ENCODE measurements at places on chromosomes 3 and 15. TPM values are rescaled to one million over a fixed set of nuclear protein-coding genes. Genes with fewer than 3 reads are reported as not detected.

SSUH2 gene
- 1.2 TPM for total RNA-seq

FGD5 gene
- total RNA-seq: 0.03 TPM

SLC28A1 gene
- total RNA-seq: 0.05 TPM

CACNA2D2 gene
- total RNA-seq: 0.51 TPM

LRCH3 gene
- 15.5 TPM for total RNA-seq

PAQR5 gene
- total RNA-seq: 88.0 TPM

MYO9A gene
- total RNA-seq: 6.8 TPM

SERPINI2 gene
- not detected for total RNA-seq

MYO5A gene
- 19.5 TPM for total RNA-seq

GOLGA6L24 gene
- not detected for total RNA-seq

SLC22A13 gene
- 0.13 TPM for total RNA-seq

SLC9C1 gene
- not detected for total RNA-seq

REC114 gene
- not detected for total RNA-seq

TNNC1 gene
- total RNA-seq: 1.2 TPM

GREM1 gene
- 10.6 TPM for total RNA-seq

GOLGA8T gene
- total RNA-seq: 1.7 TPM

IL12A gene
- 0.59 TPM for total RNA-seq

SH3GL3 gene
- 0.67 TPM for total RNA-seq

FURIN gene
- 65.8 TPM for total RNA-seq

C2CD4A gene
- 0.05 TPM for total RNA-seq

TRPM7 gene
- total RNA-seq: 23.1 TPM

CACNA2D3 gene
- 0.07 TPM for total RNA-seq

SLC35G2 gene
- total RNA-seq: 28.5 TPM

MYRIP gene
- total RNA-seq: not detected

C15orf62 gene
- total RNA-seq: 0.07 TPM

CPLX3 gene
- 0.05 TPM for total RNA-seq

SCN11A gene
- total RNA-seq: not detected

VWA5B2 gene
- 0.40 TPM for total RNA-seq

APOD gene
- 0.50 TPM for total RNA-seq

PRTG gene
- total RNA-seq: 11.0 TPM

EFCC1 gene
- total RNA-seq: 0.03 TPM

ATP1B3 gene
- 209 TPM for total RNA-seq

CCDC54 gene
- not detected for total RNA-seq

FILIP1L gene
- 0.03 TPM for total RNA-seq

PIGZ gene
- total RNA-seq: 1.1 TPM

MORC1 gene
- not detected for total RNA-seq

KCNAB1 gene
- not detected for total RNA-seq

SLC12A8 gene
- 1.0 TPM for total RNA-seq

GCSAM gene
- not detected for total RNA-seq

RASGRF1 gene
- total RNA-seq: 0.43 TPM

SUSD5 gene
- 3.6 TPM for total RNA-seq

CD200R1 gene
- 0.14 TPM for total RNA-seq

CDHR4 gene
- 0.44 TPM for total RNA-seq

TMEM158 gene
- total RNA-seq: 15.3 TPM

CLDN16 gene
- total RNA-seq: not detected

FAM107A gene
- total RNA-seq: not detected

SEMA3B gene
- total RNA-seq: 8.6 TPM

POTEB2 gene
- not detected for total RNA-seq

PLSCR4 gene
- total RNA-seq: 6.5 TPM

SLC28A2 gene
- total RNA-seq: not detected

GRAMD2A gene
- not detected for total RNA-seq

LYSMD2 gene
- total RNA-seq: 27.1 TPM
